ELF-1 (cell line): ENCODE measurements at places on chromosomes 11 and 22.
A peak's percentile ranks its signal among the peaks of the same experiment; 100 is the strongest.

GRCh38 chr11:122976734-122977469, 4.7 kb downstream of the BSX start:
- DNase-seq = peak; percentile 66

- peak; percentile 82 for DNase-seq
Observed at GRCh38 chr11:86069408-86070101, 671 bp upstream of the PICALM start.

DNA sequence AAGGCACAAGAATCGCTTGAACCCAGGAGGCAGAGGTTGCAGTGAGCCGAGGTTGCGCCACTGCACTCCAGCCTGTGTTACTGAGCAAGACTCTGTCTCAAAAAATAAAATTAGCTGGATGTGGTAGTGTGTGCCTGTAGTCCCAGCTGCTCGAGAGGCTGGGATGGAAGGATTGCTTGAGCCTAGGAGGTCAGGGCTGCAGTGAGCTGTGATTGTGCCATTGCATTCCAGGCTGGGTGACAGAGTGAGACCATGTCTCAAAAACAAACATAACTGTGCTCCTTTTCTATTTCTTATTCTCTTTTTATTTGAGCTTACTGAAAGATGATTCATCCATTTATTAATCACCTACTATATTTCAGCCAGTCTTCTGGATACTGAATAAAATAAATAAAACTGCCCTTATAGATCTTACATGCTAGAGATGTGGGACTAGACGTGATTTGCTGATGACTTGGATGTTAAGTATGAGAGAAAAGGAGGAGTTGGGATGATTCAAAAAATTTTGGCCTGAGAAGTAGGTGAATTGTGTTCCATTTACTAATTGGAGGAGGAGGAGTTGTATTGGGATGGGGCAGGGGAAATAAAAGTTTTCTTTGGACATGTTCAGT, 18.0 kb downstream of the PAAF1 start:
- no peak for DNase-seq

GRCh38 chr22:34946339-34946985, 119.5 kb upstream of the ISX start:
- peak; percentile 16 for DNase-seq

DNA sequence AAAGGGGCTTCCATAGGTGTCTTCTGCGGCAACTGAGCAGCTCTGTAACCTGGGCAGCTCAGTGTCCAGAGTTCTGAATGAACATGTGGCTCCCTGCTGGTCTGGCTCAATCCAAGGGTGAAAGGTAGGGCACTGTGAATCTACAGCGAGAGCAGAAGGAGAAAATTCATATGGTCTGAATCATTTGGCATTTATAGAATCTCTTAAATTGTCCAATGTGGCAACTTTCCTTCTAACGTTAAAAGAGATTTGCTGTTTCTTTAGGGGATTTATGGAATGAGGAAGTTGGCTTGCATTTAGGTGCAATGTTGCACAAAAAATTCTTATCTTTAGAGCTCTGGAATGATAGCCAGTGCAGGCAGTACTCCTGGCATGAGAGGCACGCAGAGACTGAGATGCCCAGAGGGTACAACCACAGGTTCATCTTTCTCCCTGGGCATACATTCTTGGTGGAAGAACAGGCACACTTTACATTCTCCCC, 17.0 kb downstream of the ATXN10 start:
- DNase-seq = no peak

DNA sequence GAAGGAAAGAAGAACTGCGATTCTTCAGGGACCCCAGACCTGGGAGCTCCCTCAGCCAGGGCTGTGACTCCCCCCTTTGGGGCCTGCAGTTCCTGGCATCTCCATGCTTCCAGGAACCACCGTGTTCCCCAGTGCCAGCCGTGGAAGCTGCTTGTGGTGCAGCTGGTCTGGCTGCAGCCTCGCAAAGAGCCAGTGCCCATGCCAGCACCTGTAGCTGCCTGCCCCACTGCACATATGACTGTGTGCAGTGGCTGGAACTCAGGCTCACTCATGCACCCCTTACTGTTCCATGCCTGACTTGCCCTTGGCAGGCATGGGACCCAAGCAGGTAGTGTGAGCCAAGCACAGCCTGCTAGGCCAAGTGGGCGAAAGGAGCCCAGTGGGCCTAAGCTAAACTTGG, 401.3 kb downstream of the LRRC4C start:
- no peak for DNase-seq

DNA sequence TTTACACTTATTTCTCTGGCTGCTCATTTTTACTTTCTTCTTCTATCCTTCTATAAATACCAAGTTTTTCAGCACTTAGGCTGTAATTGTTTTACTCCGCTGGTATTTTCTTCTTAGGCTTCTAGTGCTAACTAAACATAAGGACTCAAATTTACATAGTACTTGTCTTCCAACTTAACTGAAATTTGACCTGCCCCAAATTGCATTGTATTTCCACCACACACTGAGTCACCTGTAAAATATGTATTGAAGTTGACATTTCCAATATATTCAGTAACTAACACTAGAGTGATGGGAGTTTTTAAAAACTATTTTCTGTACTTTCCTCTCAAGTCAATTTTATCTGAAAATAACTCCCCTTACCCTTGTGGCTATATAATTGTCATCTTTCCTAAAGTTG, 1794.1 kb upstream of the RAG2 start:
- DNase-seq = no peak

DNA sequence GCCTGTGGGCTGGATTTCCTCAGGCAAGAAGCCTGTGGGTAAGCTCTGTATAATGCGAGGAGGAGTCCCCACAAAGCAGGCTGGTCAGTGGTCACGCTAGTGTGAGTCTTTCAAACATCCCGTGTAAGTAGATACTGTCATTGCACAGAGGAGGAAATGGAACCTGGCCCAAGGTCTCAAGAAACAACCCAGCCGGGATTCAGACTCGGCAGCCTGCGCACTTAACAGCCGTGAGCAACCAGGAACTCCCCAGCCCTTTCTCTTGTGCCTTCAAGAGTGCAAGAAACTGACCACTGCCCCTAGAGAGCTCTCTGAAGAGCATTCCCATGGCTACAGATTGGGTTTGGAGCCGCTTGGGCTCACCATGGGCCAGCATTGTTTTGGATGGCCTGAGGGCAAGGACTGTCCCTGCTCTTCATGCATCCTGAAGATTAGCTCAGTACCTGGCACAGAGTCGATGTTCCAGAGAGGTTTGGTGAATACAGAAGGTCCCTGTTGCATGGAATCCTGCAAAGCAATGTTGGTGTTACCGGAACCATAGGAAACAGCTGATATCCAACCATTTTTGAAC, 6.0 kb downstream of the MPST start:
- DNase-seq = peak; percentile 81

GRCh38 chr11:37616291-37616690, 1018.3 kb upstream of the RAG2 start:
- no peak for DNase-seq

DNA sequence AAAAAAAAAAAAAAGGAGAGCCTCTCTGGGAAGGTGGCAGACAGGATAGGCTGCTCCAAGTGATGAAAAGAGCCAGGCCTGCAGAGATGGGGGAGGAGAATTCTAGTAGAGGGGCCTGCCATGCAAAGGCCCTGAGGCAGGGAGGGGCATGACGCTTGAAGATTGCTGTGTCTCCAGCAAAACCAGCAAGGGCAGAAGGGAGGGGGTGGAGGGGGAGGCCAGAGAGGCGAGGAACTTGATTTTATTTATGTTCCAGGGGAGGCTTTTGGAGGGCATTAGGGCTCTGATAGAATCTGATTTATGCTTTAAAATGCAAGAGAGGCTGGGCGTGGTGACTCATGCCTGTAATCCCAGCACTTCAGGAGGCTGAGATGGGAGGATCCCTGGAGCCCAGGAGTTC, 16.7 kb upstream of the PACSIN2 start:
- DNase-seq = peak; percentile 82

GRCh38 chr11:99614352-99614751, 593.6 kb downstream of the CNTN5 start:
- peak; percentile 69 for DNase-seq

GRCh38 chr11:83284501-83285150, 1.5 kb downstream of the CCDC90B start:
- no peak for DNase-seq

- no peak for DNase-seq
Observed at GRCh38 chr11:119189393-119189792, 4.1 kb downstream of the NHERF4 start.

DNA sequence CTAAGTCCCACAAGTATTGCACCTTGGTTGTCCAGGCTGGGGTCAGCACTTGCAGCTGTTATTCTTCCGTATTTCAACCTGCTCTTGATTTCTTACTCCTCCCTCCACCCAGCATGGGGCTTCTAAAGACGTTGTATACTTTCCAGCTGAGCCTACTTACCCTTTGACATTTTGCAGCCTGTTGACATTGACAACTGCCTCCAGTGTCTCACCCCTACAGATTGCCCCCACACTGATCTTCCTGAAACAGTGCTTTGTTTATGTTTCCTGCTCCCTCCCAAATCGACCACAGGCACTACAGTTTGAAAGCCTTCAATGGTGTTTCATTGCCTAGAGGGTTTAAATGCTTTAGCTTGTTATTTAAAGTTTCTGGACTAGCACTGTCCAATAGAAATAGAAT, 56.6 kb downstream of the FAM83F start:
- peak; percentile 77 for DNase-seq

DNA sequence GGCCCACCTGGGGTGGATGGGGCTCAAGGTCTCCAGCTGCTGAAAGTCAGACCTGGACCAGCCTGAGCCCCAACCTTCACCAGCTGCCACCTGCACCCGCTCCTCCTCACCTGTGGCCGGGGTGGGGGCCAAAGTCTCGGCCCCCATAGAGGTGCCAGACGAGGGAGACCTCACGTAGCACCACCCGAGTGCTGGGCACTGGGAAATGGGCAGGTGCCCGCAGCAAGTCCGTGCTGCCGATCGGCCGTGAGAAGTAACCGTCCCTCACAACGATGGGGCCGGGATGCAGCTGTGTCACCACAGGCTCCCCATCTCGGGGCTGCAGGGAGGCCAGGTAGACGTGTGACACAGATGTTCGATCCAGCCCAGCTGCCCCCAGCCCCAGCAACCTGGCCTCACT, 16.2 kb downstream of the ATG2A start:
- no peak for DNase-seq

DNA sequence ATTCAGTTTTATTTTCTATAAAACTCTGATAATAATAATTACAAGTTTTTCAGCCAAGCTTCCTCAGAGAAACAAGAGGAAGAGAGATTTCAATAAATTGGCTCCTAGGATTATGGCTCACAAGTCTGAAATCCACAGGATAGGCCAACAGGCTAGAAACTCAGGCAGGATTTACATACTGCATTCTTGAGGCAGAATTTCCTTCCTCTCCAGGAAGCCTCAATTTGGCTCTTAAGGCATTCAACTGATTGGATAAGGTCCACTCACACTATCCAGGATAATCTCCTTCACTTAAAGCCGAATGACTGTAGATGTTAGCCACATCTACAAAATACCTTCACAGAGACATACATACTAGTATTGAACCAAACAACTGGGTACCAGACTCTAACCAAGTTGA, 120.3 kb upstream of the FAT3 start:
- no peak for DNase-seq

- DNase-seq = no peak
Observed at GRCh38 chr22:30767661-30768060, 73.0 kb downstream of the OSBP2 start.

DNA sequence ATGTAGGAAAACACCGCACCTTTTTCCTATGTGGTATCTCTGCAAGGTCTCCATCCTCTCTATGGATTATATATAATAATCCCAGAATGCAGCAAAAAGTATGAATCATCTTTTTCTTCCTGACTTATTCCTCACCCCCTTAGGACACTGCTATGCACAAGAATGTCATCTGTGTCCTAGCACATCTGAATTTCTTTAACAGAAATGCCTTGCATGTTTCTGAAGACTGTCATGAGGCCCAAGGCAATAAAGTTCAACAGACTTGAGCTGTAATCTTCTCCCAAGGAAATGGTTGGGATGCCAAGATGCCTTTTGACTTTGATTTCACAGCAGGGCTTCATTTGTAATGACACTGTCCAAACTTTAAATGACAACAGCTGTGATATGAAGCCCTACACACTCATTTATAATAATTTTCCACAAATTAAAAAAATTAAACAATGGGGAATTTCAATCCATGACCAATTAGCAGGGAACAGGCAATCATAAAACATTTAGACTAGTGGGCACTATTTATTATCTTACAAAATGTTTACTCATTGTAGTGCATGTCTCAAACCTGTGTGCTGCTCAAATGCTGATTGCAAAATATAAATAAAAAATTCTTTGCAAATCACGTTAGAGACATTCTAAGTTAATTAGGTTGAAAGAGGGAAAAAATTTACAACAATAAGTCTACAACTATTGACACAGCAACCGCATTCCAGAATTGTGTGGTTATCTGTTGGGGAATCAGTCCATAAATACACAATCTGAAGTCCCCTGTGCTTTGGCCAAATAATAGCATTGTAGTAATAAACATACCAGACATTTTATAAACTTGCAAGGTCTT, 242.3 kb downstream of the SWAP70 start:
- peak; percentile 72 for DNase-seq

GRCh38 chr22:19497245-19497644, 17.5 kb downstream of the CDC45 start:
- DNase-seq = no peak

- peak; percentile 64 for DNase-seq
Observed at GRCh38 chr22:29814003-29814402, 24.1 kb downstream of the ASCC2 start.

- DNase-seq = peak; percentile 10
Observed at GRCh38 chr22:39893526-39893925, at the start of gene ENTHD1. Gene ENTHD1, minus strand, starts transcription at chr22:39893760. Its CDS starts 6,012 bp downstream, at chr22:39887748.

DNA sequence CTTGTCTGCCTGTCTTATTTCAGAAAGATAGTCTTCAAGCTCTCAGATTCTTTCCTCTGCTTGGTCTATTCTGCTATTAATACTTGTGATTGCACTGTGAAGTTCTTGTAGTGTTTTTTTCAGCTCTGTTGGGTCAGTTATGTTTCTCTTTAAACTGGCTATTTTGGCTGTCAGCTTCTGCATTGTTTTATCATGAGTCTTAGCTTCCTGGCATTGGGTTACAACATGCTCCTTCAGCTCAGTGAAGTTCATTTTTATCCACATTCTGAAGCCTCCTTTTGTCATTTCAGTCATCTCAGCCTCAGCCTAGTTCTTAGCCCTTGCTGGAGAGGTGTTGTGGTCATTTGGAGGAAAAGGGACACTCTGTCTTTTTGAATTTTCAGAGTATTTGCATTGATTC, 15.5 kb upstream of the DEPDC7 start:
- no peak for DNase-seq

DNA sequence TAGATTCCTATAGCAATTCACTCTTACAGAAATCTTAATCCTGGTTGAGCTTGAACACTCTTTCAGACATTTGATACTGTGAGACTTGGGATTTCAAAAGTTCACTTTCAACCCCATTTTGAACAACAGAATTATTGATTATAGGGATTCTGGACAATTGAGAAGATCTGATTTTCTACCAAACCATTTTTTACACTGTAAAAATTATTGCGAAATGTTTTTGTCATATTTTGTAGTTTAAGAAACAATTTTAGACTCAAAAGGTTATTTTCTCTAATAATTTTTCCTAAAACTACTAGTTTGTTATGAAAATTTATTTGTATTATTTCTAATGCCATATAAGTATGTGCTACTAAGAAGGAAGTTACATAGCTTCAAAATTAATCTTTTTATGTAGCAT, 36.4 kb downstream of the PIWIL4 start:
- DNase-seq = no peak
